ENCODE measurements at places on chromosomes 7 and 10. TPM values are rescaled to one million over a fixed set of nuclear protein-coding genes. Genes with fewer than 3 reads are reported as not detected.

The GPC2 gene
- 4.4 TPM for total RNA-seq

The DENND2A gene
- 30.0 TPM for total RNA-seq

The SPDYE16 gene
- total RNA-seq, result not detected

The CYP3A7 gene
- total RNA-seq, result not detected

The SFR1 gene
- total RNA-seq, result 15.1 TPM

The SEC31B gene
- 2.2 TPM for total RNA-seq

The TUBB8 gene
- 0.28 TPM for total RNA-seq

The ARMH3 gene
- total RNA-seq, result 2.7 TPM

The AKR1C4 gene
- total RNA-seq, result not detected

The GALNT11 gene
- total RNA-seq, result 48.8 TPM

The SPDYE2 gene
- not detected for total RNA-seq

The MRM2 gene
- total RNA-seq, result 25.0 TPM

The GRID2IP gene
- not detected for total RNA-seq

The VAX1 gene
- not detected for total RNA-seq

The ATG9B gene
- total RNA-seq, result not detected

The ACHE gene
- total RNA-seq, result 0.16 TPM

The NPFFR1 gene
- not detected for total RNA-seq

The CABCOCO1 gene
- total RNA-seq, result not detected

The ACTR3C gene
- total RNA-seq, result not detected

The TPK1 gene
- 1.5 TPM for total RNA-seq

The CDC123 gene
- 82.8 TPM for total RNA-seq

The CUTC gene
- 29.5 TPM for total RNA-seq

The HMX3 gene
- total RNA-seq, result 10.8 TPM

The EMX2 gene
- total RNA-seq, result not detected

The BHLHA15 gene
- total RNA-seq, result not detected

The OAT gene
- 119 TPM for total RNA-seq

The HKDC1 gene
- total RNA-seq, result 0.06 TPM

The ANKRD30A gene
- total RNA-seq, result not detected

The TAS2R5 gene
- total RNA-seq, result not detected

The BLNK gene
- not detected for total RNA-seq

The TIMM23B gene
- 31.3 TPM for total RNA-seq

The SPACDR gene
- not detected for total RNA-seq

The PLXDC2 gene
- 0.38 TPM for total RNA-seq

The HOXA3 gene
- total RNA-seq, result 1.8 TPM

The STEAP1 gene
- total RNA-seq, result 8.3 TPM

The NME8 gene
- total RNA-seq, result not detected

The ADIRF gene
- total RNA-seq, result not detected

The TAF3 gene
- total RNA-seq, result 4.4 TPM

The LIPN gene
- not detected for total RNA-seq

The CRHR2 gene
- not detected for total RNA-seq

The VSTM2A gene
- total RNA-seq, result not detected

The DYNC1I1 gene
- 3.9 TPM for total RNA-seq

Measured in SJSA1 (cell line).